Activated CD4-positive, alpha-beta T cell treated with anti-CD3 and anti-CD28 coated beads, Interleukin-2, Interleukin-4, amounts not matched to agents 100 ng/mL and 50 ng/mL, durations not matched to agents 16 hours and 8 hours (primary cell): ENCODE measurements at places on chromosomes 4 and X.

DNA sequence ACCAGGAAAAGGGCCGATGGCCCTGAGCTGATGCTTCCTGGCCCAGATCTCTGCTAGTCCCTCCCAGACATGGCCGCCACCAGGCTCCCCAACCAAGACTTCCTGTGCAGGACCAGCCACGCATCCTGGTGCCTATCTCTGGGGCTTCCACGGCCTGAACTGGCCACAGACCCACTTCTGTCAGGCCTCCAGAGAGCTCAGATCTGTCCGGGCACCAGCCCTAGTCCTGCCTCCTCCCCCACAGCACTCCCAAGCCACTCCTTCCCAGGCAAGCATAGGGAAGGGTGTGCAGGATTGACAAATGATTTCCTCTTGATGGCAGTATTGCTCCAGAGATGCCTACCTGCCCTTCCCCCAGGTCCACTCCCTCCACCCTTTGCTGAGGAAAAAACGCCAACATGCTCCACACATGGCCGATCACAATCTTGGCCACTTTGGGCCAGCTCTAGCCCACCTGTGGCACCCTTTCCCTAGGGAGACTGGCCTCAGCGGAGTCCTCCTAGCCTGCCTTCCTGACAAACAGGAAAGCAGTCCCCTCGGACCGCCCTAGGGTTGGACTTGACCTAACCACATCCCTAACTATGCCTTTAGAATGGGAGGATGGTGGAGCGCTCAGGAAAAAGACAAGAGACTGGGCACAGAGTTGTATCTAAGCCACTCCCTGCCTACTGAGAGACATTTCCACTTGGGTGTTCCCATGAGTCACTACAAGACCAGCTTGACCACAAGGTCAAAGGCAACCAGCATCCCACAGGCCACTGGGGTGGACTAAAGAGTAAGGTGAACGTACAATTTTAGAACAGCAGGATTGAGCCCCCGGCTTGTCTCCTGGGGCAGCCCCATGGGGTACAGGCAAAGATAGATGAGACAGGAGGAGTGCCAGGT lies 277.5 kb upstream of the AGTR2 start:
- DNase-seq: peak; percentile 32

DNA sequence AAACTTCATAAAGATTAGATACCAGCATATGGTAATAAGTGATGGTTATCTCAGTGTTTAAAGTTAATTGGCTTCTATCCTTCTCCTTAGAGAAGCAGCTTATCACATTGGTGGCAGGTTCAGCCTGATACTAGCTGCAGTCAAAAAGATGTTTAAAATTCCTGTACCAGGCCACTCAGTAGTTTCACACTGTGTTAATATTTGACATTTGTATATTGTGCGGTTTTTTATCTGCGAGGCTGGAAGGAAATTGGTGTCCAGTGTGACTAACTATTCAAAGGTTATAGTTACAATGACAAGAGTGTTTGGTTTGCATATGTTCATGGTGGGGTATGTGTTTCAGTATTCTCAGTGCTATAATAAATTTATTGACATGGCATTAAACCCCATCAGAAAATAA lies 27.5 kb upstream of the TBC1D8B start:
- DNase-seq: no peak

DNA sequence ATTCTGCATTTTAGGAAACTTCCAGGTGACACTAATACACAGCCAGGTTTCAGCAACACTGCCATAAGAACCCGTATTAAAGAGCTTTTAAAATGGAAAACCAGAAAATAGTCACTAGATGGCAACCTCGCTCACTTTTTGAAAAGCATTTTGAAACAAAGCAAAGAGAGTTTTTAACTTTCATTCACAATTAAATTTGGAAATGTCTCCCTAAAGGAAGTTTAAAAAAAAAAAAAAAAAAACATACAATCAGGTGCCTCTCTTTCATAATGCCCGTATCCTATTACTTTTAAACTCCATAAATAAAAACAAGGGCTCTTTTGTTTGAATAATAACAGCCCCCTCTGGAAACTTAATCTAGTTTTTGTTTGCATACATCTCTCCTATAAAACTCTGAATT lies 20.3 kb downstream of the MEPE start:
- peak; percentile 13 for DNase-seq

DNA sequence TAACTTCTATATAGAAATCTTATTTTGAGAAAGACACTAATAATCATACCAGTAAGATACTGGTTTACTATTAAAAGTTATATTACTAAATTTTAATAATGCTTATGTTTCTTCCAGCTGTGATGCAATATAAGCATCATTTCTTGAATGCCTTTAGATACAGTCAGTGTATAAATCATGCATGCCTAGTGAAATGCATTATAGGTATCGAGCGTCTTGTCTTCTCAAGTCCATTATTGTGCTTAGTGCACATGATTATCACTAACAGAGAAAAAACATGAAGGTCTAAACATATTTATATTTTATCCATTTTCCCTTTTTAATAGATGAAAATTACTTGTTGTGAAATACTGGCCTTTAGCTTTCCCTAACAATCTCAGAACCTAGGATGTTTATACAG lies 1021.5 kb upstream of the AGA start:
- no peak for DNase-seq

DNA sequence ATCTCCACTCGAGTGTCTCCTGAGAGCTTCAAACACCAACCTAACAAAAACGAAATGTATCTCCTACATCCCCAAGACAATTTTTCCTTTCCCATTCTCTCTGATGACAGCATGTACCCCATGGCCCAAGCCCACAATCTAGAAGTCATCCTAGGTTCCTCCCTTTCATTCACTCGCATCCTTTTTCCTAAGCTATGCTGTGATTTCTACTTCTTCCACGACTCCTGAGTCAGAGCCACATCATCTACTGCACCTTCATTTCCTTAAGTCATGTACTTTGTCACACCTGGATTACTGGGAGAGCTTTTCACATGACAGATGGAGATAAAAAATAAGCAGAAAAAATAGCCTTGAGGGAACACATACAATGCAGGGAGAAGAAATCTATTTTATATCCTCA lies 20.1 kb downstream of the C4orf36 start:
- DNase-seq: no peak

DNA sequence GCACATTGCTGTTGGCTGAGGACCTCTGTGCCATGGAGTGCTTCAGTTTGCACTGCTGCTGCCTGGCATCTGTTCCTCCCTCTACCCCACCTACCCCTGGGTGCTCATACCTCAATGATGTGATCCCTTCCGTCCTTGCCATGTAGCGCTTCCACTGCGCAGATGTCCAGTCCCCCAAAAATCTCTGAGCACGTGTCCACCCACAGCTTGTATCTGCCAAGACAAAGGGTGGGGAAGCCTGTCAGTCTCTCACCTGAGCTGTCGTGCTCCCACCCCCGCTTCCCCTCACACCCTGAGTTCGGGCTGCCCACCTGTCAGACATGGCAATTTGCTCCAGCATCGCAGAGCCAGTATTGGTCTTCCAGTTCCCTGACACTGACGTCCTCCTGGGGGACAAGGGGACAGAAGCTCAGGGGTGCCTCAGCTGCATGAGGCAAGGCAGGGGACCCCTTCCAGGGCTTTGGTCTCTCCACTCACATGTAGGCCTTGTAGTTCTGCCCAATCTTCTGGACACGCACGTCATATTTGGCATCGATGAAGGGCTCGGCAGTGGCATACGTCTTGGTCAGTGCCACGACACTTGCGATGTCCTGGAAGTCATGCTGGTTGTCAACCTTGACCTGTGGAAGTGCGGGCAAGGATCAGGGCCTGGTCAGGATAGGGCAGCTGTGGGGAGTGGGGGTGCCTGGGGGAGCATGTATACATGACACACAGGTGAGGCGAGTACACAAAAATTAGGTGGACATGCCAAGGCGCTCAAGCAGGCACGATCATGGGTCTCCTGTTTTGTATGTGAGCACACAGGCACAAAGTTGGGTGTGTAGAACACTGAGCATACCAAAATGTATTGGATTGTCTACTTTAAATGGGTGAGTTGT lies 6.0 kb upstream of the TIMP1 start:
- no peak for DNase-seq

- DNase-seq: no peak
Measured at GRCh38 chr4:134888156-134888555, 686.6 kb upstream of the PABPC4L start.

- no peak for DNase-seq
Measured at GRCh38 chr4:109803924-109804571, 2.2 kb upstream of the CFI start.
